ENCODE measurements at places on chromosomes 13 and 19.
A peak's percentile ranks its signal among the peaks of the same experiment; 100 is the strongest.

DNA sequence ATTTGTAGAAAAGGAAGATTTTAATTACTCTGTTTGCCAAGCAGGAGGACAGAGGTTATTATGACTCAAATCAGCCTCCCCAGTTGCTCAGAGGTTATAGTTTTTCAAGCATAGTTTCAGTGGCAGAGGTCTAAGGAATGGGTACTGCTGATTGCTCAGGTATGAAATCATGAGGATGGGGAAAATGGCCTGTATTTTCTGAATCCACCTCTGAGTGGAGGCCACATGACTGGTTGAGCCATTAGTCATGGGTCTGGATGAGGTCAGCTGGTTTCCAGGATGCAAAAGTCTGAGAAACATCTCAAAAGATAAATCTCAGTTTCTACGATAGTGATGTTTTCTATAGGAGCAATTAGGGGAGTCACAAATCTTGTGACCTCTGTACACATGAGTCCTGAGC lies 62.8 kb upstream of the CEACAM8 start:
- no peak for DNase-seq

- DNase-seq: peak; percentile 48
These were observed 30.2 kb upstream of the CPB2 start for GRCh38 chr13:46134961-46135522.

DNA sequence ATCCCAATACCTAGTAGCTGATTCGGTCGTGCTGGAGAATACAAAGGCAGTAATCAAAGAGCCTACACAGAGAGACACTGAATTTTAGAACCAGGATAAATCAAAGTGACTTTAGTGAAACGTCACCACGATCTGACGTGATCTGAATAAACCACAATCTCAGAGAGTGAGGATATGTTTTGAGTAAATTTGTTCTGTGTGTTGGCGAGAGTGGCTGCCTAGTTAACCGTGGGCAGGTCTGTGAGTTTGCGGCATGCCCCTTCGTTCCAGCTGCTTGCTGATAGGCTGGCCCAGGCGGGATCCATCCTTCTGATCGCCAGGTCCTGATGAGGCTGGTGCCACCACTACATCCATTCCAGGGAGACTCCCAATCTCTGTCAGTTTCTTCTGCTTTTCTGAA lies 40.4 kb downstream of the LRCH1 start:
- DNase-seq: no peak

DNA sequence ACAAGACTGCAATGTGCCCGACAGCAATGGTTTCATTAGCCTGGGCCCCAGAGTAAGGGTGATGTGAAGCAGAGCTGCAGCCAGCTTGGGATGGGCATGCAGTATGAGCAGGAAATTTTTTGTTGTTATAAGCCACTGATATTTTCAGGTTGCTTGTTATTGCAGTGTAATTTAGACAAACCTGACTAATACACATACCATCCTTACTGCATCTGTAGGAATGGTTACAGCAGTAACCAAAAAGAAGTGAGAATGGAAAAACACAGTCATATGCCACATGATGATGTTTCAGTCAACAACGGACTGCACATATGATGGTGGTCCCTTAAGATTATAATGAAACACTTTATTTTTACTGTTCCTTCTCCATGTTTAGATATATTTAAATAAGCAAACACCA lies 8.6 kb upstream of the POMP start:
- DNase-seq: no peak

DNA sequence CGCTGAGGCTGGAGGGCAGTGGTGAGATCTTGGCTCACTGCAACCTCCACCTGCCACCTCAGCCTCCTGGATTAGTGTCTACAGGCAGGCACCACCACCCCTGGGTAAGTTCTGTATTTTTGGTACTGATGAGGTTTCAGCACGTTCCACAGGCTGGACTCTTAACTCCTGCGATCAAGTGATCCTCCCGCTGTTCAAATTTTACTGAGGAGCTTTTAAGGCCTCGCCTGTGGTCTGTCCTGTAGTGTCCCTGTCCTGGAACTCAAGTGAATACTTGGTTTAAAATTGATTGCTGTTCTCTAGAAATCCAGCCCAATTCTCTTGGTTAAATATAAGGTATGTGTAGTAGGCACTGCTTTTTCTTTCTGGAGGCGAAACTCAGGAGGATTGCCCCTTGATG lies 65.2 kb downstream of the DPRX start:
- DNase-seq: no peak

GRCh38 chr13:27631665-27632064 lies 10.0 kb downstream of the POLR1D start:
- no peak for DNase-seq

DNA sequence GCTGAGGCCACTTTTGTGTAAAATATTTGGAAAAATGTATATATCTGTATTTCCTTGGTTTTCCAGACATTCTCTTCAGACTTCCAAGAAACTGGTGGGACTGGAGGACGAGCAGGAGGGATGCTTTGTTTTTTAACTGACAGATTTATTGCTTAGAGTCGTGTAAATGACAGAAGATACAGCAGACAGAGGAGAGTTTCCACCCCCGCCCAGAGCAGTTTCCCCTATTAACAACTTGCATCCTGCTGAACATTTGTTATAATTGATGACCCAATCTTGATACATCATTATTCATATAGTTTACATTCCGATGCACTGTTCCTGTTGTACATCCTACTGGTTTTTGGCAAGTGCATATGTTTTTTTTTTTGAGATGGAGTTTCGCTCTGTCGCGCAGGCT lies 7.1 kb upstream of the DOCK6 start:
- DNase-seq: no peak

DNA sequence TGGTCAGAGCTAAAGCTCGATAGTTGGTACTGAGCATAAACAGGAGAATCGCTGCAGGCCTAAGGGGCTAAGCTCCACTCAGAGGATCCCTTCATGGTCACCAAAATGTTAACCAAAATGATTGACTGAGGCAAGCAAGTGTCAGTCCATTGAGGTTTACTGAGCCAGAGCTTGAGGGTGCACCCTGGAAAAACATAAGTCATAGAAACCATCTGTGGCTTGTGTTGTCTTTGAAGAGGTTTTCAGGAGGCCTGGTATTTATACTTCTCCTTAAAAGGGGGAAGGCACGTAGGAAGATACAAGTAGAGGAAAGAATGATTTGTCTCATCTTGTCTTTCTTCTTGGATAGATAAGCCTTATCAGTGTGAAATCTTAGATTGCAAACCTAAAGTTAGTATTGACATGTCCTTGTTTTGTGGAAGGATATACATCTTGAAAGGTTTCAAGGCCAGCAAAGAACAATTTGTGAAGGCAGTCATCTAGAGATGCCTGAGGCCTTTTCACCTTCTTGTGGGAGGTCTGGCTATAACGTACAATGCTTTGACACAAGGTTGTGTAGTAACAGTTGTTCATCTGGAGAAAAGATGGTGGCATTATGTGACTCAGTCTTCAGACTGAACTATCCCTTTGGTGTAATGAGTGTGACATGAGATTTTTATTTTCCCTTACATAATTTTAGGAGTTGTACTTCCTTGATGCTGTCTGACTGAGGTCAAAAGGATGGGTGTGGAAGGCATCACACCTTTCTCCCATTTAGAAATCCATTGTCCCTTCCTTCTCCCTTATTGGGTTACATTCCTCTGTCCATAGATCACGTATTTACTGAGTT lies 14.7 kb upstream of the CEACAM6 start:
- no peak for DNase-seq

- no peak for DNase-seq
These were observed 2304.4 kb downstream of the PCDH9 start for GRCh38 chr13:64925727-64926126.

DNA sequence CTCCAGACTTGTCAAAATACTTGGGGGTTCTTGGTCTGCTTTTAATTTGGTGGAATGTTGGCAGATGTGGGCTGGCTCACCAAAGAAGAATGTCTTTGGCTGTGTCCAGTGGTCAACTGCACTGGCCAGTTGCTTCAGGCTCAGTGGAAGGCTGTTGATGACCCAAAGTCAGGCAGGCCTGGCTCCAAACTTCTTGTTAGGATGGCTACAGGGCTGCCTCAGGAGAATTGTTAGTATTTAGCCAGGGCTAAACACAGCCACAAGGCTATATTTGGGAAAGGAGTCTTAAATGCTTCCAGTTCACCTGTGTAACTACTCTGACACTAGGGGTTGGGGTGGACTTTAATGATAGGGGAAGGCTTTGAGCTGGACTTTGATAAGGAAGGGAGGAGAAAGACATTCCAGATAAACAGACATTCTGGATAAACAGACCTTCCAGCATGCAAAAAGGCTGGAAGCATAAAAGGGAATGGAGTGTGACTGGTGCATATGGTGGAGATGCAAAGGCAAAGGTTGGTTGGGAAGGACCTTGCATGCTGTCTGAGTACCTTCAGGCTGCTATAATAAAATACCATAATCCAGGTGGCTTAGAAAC lies 116.8 kb downstream of the FOXO1 start:
- DNase-seq: no peak

- no peak for DNase-seq
These were observed 308.0 kb downstream of the OLFM4 start for GRCh38 chr13:53336441-53337160.

DNA sequence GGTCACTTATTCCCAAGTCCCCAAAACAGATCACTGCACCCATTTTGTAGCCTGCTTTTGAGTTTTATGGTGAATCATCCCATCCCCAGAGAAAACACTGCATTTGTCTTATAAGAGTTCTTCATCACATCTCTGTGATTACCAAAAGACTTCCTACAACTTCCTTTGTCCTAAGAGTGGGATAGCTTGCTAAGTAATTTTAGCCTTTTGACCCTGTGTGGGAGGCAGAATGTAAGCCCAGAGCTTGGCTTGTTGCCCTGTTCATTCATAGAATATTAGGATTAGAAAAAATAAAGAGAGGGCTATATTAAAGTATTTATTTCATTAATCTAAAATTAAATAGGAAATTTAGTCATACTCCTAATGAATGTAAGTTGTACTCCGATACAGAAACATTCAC lies 213.3 kb downstream of the MZT1 start:
- DNase-seq: no peak

- no peak for DNase-seq
These were observed 1591.5 kb downstream of the PCDH9 start for GRCh38 chr13:65638572-65639168.

DNA sequence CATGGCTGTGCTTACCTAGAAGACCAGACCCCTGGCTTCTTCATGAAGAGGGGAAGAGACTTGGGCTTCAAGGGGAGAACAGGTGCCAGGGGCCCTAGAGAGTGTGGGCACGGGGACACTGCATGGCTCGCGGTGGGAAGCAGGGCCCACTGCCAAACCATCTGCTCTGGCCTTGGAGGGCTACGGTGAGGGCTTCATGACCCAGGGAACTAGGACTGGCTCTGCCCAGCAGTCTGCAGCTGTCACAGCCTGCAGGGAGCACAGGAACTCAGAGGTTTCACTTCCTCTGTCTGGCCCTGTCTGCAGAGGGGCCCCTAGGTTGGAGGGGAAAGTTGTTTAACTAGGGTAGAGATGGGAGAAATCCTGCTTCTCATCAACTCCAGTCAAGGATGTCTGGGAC lies 4.3 kb downstream of the ERCC1 start:
- no peak for DNase-seq

DNA sequence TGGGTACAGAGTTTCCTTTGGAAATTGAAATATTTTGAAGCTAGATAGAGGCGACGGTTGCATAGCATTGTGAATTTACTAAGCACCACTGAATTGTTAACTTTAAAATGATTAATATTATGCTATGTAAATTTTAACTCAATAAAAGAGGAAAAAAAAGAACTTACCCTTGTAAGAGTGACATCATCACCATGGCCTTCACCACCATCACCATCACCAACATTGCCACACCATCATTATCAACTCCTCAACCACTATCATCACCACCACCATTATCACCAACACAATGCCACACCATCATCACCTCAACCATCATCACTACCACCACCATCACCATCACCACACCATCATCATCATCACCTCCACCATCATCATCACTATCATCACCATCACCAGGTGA lies 113.9 kb downstream of the TUBA3C start:
- no peak for DNase-seq

DNA sequence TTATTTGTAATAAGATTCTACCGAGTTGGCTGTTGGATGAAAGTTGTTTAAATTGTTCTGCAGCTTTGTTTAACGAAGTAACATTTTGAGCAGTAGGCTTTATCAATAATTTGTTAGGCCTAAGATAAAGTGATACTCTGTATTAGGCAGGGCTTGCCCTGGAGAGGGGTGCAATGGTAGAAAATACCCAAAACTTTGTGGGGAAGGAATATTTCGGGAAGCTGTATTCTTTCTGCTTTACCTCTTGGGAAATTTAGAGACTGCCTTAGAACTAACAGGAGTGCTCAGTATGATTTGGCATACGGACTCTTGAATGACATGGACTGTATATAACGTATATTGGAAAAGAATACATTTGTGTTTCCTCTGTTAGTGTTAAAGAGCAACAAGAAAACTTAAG lies 2.5 kb downstream of the PDS5B start:
- DNase-seq: no peak

- DNase-seq: no peak
These were observed 31.7 kb upstream of the PCDH8 start for GRCh38 chr13:52879950-52880741.

DNA sequence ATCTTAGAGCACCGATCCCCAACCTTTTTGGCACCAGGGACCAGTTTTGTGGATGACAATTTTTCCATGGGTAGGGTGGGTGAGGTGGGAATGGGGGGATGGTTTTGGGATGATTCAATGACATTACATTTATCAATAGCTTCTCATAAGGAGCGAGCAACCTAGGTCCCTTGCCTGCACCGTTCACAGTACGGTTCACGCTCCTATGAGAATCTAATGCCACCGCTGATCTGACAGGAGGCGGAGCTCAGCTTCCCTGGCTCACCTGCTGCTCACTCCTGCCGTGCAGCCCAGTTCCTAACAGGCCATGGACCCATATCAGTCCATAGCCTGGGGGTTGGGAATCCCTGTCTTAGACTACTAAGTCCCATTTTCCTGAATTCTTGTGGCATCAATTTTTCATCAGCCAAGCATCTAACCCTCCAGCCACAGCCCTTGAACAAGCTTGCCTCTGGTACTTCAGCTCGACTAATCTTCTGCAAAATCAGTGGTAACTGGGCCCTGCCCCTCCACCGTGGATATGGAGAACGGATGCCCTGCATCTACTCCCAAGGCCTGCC lies 37.0 kb upstream of the MAP3K10 start:
- DNase-seq: no peak

DNA sequence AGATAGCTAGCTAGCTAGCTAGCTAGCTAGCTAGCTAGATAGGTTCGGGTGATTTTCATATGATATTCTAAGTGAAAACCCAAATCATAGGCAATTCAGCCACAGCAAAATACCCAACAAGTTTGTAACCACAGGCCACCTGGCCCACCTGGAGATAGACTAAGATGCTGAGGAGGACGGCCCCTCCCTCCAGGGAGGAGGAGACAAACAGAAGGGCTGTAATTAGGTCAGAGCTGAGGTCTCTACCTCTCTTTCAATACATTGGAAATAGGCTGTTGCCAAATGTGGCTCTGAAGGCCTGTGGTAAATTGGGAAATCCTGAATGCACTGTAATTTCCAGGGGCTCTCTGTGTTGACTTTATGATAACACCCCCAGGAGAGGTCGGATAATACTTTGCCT lies 382.2 kb downstream of the FGF9 start:
- no peak for DNase-seq

GRCh38 chr19:1627194-1627593 lies 21.9 kb upstream of the UQCR11 start:
- DNase-seq: no peak

Data from kidney epithelial cell (primary cell).